ENCODE measurements at places on chromosomes 5 and 9.

GRCh38 chr5:116355819-116356601 is 218.6 kb downstream of the SEMA6A start:
- no peak for DNase-seq

GRCh38 chr5:142748132-142748531 is 22.0 kb upstream of the ARHGAP26 start:
- DNase-seq, result no peak

DNA sequence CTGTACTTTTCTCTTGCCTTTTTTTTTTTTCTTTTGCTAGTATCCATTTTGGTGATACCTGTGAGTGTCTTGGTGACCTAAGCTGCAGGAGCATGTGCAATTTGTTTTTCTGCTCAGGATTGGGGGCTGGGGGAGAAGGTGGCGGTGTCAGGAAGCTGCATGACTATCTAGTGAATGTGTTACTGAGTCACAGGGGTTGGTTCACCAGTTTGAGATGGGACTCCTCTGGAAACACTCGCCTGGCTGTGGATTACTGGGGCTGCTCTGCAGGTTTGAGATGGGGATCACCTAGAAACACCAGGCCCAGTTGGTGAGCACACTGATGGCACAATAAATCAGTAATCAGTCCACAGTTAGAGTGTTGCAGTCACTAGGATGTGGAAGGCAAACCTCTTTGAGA is 447.9 kb downstream of the SPATA31D1 start:
- no peak for DNase-seq

- no peak for DNase-seq
Measured at GRCh38 chr9:89592213-89592815, 12.5 kb upstream of the GADD45G start.

GRCh38 chr9:101054657-101055056 is 26.1 kb downstream of the PLPPR1 start:
- DNase-seq, result no peak

DNA sequence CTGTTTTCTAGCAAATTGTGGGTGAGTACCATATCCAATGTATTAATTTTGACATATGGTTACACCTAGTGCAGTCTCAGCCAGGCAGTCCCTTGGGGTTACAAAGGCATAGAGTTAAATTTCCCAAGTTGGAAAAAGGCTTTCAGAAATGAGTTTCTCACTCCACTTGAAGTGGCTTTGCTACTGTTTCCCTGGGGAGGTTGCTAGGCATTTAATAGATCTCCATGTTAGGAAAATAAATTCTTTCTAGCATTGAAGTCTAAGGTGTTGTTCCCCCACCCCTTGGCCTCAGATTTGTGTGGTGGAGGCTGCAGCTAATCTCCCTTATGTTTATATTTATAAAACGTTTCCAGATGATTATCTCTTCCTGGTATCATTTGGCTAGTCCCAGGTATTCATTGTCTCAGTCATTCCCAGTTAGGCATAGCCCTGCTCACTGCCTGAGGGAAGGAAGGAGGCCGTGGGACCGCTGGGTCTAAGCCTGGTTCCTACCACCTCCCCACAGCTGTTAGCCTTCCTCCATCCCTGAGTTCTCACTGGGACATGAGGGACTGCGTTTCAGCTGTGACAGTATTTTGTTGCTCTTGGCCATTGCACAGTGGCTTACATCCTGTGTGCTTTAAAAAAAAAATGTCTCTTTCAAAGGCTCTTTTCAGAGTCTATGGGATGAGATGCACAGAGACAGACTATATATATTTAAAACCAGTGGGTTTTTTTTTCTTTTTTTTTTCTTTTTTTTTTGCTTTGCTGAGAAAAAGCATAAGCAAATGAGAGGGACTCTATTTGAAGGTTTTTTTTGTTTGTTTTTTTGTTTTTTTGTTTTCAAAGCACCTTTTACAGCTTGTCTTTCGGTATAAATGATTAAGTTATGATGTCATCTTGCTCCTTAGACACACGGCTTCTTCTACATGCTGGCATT is 121.5 kb downstream of the MAST4 start:
- DNase-seq, result no peak

DNA sequence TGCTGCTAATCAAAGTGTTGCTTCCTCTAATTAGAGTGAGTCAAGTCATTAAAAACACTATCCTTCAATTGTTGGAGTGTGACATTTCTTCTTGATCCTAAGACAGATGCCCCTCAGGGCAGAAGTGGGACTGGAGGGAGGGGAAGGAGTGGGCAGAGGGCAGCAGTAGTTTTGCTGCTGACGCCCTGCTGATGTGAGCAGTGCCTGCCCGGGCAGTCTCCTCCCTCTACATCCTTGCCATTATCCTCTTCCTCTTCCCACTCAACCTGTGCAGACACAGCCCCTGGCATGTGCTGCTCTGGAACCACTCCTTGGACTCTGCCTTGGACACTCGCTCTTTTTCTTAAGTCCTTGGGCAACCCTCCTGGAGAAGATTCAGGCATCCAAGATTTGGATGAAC is 232.5 kb downstream of the HSPA4 start:
- DNase-seq, result no peak

DNA sequence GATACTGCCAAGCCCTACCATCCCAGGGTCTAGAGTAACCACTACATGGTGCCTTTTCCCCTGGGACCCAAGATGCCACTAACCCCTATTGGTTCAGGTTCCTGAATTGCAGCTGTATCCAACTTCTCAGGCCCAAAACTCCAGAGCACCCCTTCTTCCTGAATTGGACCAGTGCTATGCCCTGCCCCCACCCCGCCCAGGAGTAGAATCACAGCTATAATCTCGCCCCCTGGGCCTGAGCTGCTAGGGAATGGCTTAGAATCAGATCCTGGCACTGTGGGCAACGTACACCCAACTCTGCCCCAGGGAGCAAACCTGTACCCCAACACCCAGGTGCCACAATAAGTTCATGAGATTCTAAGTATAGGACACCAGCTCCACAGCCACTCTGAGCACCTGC is 206.3 kb downstream of the CACNA1B start:
- DNase-seq, result no peak

DNA sequence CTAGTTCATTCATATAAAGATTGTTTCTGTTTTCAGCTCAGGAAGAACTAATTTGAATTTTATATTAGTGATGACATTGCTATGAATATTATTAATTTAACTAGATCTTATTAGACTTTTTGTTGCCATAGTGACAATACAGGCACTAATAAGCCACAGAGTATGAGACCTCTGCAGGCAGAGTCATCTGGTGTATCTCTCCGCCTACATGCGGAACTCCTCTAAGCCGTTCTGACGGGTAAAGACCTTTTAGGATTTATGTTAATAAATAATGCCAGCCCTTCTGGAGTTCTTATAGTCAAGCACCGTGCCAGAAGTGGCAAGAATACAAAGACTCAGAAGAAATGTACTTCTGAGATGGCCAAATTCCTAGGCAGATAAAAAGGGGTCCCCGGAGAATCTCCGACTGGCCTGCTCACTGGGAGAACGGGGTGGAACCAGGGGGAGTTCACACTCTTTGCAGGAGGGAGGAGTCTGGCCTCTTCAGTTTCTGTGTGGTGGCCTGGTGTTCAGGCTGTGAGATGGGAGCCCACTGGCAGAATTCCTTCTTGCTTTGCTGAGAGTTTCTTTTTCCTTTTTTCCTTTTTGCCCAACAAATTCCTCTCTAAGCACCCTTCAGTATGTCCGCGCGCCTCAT is 85.1 kb upstream of the IL12B start:
- DNase-seq, result no peak

DNA sequence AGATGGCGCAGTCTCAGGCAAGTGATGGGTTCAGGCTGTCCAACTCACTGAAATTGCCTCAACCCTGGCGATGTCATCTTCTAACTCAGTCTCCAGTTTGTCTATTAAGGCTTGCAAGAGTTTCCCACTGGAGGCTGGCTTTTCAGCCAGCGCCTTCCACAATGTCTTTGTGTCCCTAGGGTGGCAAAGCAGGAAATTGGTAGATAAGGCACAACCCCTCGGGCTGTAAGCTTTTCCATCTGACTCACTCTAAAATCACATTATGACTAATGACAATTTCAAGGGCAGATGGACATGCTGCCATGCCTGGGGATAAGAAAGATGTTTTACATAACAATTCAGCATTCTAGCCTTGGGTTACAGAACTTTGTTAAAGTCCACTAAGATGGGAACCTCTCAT is 61.9 kb downstream of the MROH2B start:
- DNase-seq, result no peak

DNA sequence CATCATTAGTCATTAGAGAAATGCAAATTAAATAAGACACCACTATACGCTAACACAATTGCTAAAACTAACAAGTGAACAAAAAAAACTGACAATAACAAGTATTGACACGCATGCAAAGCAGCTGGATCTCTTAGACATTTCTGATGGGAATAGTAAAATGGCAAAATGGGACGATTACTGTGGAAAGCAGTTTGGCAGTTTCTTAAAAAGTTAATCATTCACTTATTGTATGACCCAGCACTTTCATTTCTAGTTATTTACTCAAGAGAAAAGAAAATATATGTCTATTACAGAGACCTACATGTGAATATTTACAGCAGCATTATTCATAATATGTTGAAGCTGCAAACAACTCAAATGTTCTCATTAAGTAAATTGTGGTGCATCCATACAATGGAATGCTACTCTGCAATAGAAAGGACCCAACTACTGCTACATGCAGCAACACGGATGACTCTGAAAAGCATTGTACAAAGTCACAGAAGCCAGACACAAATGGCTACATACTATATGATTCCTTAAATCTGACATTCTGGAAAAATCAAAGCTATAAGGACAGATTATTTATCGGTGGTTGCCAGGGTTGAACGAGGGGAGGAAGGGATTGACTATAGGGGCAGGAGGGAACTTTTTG is 96.8 kb upstream of the ITGA2 start:
- no peak for DNase-seq
